ENCODE measurements at places on chromosomes 4 and X.

DNA sequence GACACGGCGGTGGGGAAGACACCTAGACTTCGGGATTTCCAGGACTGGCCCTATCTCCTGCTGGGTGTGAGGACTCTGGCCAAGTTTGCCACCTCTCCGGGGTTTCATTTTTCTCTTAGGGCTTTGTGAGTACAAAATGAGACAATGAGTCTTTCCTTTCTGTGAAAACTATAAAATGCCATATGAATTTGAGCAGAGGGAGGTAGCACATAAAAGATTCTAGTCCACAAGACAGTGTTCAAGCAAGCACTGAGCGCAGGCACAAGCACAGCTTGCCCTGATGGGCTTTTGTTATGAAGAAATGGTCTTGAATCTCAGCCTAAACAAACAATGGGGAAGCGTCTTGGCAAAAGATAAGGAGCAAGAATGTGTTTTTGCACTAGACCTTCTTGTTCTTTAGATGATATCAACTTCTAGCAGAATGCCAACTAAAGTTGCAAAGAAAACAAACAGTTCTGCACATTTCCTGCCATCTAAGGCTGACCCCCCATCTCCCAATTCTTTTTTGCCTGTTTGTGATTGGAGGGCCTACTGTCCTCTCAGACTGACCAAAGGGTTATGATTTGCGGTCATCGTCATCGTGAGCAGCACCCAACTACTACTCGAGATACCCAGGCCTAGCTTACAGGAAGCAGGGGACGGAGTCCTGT lies 73.0 kb upstream of the ZNF518B start:
- H3K27me3 ChIP-seq: no peaks in the 10 kb centered on the region
- no peak overlapping the region for H3K4me3 ChIP-seq

DNA sequence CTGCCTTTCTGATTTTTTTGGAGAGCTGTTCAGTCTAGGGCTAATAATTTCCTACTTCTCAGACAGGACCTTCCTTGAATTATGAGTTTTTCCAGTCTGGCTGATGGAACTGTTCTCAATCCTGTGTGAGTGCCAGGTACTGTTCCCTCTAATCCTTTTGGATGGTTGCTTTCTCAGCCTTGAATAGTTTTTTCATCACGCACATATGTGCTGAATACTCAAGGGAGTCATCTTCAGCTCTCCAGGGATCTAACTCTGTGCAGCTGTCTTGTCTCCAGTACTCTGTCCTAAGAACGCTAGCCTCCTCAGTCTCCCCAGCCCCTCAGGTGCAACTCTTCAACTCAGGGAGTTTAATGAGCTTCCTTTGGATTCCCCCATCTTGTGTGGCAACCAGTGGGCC lies 93.2 kb downstream of the GASK1B start:
- H3K36me3 ChIP-seq: no peaks in the 10 kb centered on the region
- H3K4me1 ChIP-seq: no peaks in the 10 kb centered on the region
- H3K27ac ChIP-seq: no peak overlapping the region
- DNase-seq: no peak

DNA sequence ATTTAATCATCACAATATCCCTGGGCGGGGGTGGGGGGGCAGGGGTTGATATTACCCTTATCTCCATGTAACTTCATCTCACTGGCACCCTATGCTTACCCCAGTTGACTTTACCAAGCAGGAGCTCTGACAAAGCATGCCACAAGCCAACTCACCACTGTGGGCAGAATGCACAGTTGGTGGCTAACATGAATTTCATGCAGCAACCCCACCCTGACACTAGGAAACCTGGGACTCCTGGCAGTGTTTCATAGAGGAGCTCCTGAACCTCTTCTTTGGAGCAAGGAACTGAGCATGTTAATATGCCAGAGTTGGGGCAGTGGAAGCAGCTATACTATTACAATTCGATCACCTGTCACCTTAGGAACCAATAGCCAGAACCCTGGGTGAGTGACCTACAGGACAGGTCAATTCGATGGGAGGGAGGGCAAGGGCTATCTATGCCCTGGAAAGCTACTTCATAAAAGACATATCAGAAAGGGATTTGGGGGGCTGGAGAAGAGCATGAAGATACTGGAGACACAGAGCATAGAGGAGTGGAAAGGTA lies 97.2 kb upstream of the ACSL4 start:
- H3K36me3 ChIP-seq: no peaks in the 10 kb centered on the region
- H3K27ac ChIP-seq: no peak overlapping the region
- peaks cover 11% of the 10 kb centered on the region for H3K4me1 ChIP-seq
- H3K27me3 ChIP-seq: no peaks in the 10 kb centered on the region
- H3K4me3 ChIP-seq: no peak overlapping the region

DNA sequence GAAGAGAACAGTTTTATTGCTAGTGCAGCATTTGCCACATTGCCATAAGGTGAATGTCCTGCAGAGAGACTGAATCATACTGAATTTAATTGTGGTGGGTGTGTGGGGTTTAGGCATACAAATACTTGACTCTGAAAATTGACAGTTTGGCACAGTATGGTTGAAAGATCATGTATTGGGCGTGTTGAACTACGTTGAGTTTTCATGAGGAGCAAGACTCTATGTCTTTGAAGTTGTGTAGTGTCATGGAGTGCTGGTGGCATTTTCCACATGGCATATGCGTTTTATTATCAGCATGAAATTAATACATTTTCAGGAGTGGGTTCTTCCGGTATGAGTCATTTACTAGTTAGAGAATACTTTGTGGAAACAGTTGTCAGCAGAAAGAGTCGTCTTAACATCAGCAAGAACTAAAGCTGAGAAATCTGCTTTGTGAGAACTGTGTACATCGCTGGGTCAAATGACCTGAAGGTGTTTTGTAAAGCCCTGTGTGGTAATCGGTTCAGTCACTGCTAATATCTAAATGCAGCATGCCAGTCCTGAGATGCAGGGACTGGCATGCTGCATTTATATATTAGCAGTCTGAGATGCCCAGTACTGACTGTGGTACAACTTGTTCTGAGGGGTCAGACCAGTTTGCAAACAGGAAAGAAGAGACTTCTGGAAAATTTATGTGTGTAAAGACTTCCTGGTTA lies 50.3 kb downstream of the ARHGAP10 start:
- DNase-seq: no peak
- H3K36me3 ChIP-seq: no peaks in the 10 kb centered on the region
- H3K4me3 ChIP-seq: no peak overlapping the region
- peak overlapping the region; percentile 47 for H3K27ac ChIP-seq
- H3K27me3 ChIP-seq: no peaks in the 10 kb centered on the region

DNA sequence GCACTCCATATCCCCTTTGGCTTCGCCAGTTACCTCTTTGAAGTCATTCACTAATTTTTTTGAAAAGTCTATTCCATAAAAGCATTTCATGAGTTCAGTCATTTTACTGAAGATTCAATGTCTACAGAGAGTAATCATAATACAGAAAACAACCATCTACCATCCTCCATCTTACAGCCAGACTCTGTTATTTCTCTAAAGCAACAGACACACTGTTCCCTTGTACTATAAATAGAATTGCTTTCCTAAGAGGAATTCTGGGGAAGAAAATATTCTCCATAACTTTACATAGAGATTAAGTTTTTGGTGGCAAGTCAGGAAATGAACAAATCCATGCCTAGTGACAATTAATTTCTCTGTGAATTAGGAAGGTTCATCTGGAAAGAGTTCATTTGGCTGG lies 37.0 kb downstream of the XK start:
- no peaks in the 10 kb centered on the region for H3K27me3 ChIP-seq
- H3K27ac ChIP-seq: no peak overlapping the region
- no peak overlapping the region for H3K4me3 ChIP-seq
- no peak for DNase-seq

DNA sequence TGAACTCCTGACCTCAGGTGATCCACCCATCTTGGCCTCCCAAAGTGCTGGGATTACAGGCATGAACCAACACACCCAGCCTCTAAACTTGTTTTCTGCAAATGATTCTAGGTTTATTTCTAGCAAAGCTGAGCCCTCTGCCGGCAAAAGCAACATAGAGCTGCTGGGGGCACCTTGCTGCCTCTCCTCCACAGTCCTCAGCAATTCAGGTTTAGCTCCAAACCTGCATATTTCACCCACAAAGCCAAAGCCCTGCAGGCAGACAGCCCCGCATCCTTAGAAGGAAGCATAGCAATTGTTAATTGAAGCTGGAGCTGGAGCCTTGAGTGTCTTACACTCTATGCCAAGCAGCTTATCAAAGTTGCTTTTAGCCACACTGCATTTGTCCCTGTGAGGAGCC lies 24.9 kb upstream of the OCIAD2 start:
- no peaks in the 10 kb centered on the region for H3K4me1 ChIP-seq
- no peaks in the 10 kb centered on the region for H3K27me3 ChIP-seq
- H3K4me3 ChIP-seq: no peak overlapping the region
- DNase-seq: no peak

DNA sequence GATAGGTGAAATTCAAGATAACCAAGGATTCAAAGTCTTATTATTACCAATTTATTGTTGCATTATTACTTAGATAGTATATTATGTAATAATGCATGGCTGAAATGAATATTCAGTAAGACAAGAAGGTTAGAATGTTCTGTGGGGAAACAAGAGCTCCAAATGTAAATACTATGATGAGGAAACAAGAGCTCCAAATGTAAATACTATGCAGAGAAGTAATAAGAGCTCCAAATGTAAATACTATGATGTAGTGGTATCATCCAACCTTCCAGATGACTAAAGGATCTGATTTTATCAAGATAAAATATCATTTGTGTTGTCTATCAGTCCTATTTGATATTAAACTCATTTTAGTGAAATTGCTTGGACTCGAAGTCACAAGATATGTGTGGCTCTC lies 82.2 kb upstream of the PCDH18 start:
- H3K4me3 ChIP-seq: no peak overlapping the region
- no peak for DNase-seq
- no peaks in the 10 kb centered on the region for H3K36me3 ChIP-seq
- no peaks in the 10 kb centered on the region for H3K27me3 ChIP-seq
- H3K4me1 ChIP-seq: no peaks in the 10 kb centered on the region

DNA sequence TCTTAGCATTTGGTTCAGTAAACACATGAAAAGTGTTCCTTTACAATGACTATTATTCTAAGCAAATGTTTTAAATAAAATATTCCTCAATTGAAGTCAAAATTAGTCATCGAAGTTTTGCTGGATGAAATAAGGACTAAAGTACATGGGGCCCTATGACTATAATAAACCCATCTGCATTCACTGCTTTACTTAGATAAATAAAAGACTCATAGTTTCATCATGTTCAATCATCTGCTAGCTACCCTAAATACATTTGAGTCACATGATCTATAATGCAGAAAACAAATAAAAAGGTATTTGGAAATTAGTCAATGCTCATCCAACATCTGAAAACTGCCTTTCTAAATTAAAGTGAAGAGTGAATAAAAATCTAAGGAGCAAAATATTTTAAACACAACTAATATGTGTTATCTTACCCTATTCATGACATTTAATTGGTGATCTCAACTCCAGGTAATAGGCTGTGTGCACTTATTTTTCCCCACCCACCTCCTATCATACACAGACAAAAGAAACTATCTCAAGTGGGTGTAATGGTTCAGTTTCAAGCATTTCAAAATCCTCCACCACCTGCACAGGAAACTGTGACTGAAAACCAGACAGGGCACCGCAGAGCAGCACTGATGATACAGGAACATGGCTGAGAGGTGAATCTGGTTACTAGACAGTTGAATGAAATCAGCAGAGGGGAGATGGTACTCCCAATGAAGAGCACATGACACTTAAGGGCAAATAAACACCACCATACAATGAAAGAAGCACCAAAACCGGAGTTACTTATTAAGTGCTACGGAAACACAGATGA lies 78.6 kb downstream of the CAMK2D start:
- no peak overlapping the region for H3K27ac ChIP-seq
- no peaks in the 10 kb centered on the region for H3K4me1 ChIP-seq
- H3K4me3 ChIP-seq: no peak overlapping the region
- DNase-seq: no peak
- no peaks in the 10 kb centered on the region for H3K27me3 ChIP-seq

DNA sequence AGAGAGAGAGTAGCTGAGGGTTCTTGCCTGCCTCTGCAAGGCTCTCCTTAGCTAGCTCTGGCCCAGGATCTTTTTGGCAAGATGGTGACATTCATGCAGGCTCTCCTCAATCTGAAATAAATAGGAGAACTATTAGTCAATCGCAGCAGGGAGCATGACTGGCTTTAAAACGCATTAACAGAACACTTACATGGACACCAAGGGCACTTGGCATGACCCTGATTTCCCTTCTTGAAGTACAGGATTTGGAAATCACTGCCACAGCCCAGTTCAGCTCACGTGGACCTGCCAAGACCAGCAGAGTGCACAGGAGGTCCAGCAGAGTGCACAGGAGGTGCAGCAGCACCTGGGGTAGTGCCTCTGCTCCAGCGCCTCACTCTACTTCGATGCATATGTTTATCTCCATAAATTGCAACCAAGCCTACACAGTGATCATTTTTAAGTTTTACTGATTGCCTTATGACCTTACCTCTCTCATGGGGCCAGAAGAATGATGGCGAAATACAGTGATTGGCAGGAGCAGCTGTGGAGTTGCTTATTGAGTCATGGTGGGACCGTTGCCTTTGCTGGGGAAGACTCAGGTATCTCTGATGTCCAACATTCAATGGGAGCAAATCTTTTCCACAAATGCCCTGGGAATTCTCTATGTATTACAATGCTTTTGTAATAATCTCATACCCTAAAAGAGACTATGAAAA lies 122.4 kb downstream of the SYNPO2 start:
- DNase-seq: no peak
- no peaks in the 10 kb centered on the region for H3K4me1 ChIP-seq
- H3K27me3 ChIP-seq: no peaks in the 10 kb centered on the region
- H3K4me3 ChIP-seq: no peak overlapping the region
- H3K27ac ChIP-seq: no peak overlapping the region
